ENCODE measurements at places on chromosomes 2 and 18. TPM values are rescaled to one million over a fixed set of nuclear protein-coding genes. Genes with fewer than 3 reads are reported as not detected.

DNA sequence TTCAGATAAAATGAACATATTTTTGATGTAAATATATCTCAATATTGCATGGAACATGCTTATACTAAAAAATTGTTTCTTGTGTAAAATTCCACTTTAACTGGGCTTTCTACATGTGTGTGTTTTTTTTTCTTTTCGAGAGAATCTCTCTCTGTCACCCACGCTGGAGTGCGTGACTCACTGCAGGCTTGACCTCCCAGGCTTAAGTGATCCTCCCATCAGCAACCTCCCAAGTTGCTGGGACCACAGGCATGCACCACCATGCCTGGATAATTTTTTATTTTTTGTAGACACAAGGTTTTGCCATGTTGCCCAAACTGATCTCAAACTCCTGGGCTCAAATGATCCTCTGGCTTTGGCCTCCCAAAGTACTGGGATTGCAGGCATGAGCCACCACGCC, 254.6 kb downstream of the LOXHD1 start:
- DNase-seq = no peak

DNA sequence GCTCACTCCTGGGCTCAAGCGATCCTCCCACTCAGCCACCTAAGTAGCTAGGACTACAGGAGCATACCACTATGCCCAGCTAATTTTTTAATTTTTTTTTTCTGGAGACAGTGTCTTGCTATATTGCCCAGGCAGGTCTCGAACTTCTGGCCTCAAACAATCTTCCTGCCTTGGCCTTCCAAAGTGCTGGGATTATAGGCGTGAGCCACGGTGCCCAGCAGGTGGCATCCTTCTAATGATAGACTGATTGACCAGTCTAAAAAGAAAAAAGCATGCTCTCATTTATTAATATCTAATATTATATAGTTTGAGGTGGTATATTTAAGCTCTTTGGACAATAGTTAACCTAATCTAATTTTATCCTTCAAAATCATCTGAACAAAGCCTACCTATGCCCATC, 198.6 kb downstream of the CAMKMT start:
- DNase-seq = peak; percentile 51

GRCh38 chr2:192044496-192044895, 150.2 kb downstream of the TMEFF2 start:
- no peak for DNase-seq

GRCh38 chr18:58188996-58189395, 145.0 kb downstream of the NEDD4L start:
- no peak for DNase-seq

DNA sequence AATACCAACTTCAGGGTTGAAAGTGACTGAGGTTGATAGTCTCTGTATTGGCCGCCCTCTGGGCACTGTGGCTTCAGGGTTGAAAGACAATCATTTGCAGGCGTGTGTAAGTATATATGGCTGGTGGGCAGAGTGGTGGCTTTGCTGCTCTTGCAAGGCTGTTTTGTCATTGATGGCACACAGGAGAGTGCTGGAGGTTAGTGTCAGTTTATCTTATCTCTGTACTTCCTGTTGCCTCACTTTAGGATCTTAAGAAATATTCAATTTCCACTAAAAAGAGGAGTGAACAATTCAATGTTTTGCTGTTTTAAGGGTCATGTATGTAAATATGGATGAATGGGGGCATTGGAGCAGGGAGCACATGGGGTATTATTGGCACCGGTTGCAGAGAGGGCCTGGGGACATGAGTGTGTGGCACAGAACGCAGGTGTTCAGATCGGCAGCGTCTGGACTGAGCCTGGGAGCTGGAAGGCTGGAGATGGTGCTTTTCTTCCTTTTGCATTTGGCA, 51.5 kb downstream of the NCK2 start:
- no peak for DNase-seq

Gene TRIB2
- total RNA-seq = 4.9 TPM

DNA sequence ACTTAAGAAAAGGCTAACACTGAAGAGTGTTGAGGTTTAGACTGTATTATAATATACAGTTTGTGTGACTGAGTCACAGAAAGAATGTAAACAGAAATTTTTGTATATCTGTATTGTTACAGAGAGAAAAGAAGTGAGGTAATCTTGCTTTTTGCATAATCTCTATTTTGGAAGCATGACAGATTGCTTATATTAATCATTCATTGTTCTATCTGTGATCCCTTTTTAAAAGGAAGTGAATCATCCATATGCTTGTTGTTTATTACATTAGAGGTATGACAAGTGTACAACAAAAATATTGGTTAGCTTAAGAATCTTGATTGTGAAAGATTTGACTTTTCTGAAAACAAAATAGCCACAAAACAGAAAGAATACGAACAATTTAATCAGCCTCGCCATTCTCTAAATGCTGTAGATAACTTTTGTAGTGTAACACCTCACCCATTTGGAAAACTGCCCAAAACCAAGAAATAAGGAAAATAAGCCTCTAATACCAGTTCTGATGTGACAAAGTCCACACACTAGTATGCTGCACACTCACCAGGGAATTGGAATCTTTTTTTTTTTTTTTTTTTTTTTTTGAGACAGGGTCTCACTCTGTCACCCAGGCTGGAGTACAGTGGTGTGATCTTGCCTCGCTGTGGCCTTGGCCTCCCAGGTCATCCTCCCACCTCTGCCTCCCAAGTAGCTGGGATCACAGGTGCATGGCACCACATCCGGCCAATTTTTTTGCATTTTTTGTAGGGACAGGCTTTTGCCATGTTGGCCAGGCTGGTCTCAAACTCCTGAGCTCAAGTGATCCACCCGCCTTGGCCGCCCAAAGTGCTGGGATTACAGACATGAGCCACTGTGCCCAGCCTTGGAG, 91.5 kb upstream of the LPIN2 start:
- no peak for DNase-seq

Gene CDCA7
- total RNA-seq = 43.6 TPM

Gene DOK1
- 16.5 TPM for total RNA-seq

- DNase-seq = no peak
These were observed 24.0 kb downstream of the PDCD1 start for GRCh38 chr2:241834527-241835210.

Gene GYPC
- 67.8 TPM for total RNA-seq

Gene RFTN2
- total RNA-seq = 1.9 TPM

Gene EVA1A
- 1.3 TPM for total RNA-seq

GRCh38 chr2:145079641-145080040, 559.7 kb upstream of the ZEB2 start:
- DNase-seq = no peak

- DNase-seq = peak; percentile 17
These were observed 180.4 kb downstream of the TRIB2 start for GRCh38 chr2:12897181-12897580.

DNA sequence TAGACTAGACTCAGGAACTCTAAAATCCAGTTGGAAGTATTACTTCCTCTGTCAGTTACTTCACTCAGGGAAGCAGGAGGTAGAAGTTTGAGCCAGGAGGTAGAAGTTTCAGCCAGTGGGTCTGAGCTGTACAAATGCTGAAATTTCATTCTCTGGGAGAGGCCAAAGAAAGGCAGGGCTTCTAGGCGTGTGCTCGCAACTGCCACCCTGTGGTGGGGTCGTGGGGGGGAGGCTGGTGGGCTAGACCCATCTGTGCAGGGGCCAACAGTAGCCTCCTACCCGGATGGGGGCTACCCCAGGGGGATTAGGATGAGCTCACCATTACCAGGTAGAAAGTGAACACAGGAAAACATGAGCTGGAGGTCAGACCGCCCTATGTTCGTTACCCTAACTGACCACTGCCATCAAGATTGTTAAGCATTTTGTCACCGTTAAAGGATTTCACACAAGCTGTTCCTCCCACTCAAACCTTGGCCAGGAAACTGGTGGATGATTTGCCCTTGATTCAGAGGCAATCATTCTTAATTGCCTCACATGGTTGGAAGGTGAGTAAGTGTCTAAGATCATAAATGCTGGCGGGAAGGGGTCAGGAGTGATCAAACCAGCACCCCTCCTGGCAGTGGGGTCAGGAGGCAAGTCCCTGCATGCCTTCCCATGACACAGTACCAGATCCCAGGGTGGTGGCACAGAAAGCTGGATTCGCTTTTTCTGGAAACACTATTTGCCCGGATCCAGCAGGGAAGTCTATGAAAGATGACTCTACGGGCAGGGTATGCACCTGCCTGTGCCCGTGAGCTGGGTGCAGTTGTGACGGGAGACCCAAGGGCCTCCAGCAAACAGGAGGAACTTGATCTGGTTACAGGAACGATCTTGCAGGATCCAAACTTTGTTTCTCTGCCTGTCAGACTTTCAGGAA, 5.2 kb upstream of the FHL2 start:
- DNase-seq = peak; percentile 63

- no peak for DNase-seq
These were observed 49.8 kb downstream of the MSH2 start for GRCh38 chr2:47452761-47453160.

DNA sequence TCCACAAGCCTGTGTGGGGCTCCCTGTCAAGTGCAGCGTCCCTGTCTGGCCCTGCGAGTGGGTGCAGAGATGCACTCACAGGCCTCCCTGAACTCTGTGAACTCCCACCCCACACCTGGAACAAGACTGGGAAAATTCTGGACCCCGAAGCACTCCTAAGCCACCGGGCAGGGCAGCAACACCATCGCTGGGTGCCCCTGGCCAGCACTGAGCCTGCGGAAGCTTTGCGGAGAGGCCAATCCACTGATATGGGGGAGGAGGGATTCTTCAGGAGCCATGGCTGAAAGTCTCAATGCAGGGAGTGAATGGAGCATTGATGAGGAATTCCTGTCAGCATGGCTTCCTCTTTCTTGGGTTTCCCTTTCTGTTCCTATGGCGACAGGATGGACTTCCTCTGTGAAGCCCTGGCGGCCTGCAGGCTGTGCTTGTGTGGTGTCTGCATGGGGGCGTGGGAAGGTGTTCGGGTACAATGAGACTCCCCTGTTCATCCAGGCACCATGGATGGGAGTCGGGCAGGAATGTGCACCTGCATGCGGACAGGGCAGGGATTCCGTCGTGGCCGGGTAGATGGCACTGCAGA, 15.1 kb downstream of the TRIB2 start:
- DNase-seq = peak; percentile 25

DNA sequence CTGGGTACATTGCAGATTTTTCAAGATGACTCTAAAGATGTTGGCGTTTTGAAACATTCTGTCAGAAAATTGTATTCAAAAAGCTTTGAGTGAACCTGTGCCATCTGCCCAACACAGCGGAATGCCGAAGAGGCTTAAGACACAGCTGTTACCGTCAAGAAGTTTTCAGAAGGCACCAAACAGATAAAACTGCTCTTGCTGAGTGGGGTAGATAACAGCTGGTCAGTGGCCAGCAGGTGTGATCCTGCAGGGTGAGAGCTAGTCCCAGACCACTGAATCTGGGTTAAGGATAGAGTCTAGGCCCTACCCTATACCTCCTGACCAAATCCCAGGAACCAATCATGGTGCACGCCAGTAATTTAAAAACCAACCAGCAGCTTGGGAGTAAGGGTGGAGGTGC, 60.5 kb upstream of the B3GNT7 start:
- DNase-seq = no peak

DNA sequence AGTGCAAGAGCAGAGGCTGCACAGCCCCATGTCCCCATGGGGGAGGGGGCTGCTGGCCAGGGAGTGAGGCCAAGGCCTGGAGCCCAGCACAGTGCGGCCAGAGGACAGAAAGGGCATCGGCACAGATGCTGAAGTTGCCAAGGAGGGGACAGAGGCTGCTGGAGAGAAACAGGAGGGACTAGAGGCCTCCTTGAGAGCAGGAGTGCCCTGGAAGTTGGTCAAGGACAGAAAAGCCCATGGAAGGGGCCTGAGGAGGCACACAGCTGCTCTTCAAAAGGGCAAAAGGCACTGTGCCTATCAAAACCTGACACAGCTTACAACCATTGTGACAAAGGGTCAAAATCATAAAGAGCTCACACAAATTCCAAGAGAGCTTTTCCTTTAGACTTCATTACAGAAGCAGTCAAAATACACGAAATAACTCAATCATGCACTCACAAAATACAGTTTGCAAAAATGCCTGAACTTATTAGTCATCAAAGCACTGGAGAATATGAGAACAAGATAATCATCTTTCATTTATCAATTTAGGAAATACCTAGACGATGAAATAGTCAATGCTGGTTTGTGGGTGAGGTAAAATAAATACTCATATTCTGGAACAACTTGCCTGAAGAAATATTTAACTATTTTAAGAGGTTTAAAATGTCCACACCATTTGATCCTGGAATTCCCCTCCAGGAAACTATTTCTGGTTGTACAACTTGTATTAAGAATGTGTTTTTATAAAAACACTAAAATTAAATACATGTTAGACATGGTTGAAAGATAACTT, 79.6 kb downstream of the USP40 start:
- DNase-seq = no peak

DNA sequence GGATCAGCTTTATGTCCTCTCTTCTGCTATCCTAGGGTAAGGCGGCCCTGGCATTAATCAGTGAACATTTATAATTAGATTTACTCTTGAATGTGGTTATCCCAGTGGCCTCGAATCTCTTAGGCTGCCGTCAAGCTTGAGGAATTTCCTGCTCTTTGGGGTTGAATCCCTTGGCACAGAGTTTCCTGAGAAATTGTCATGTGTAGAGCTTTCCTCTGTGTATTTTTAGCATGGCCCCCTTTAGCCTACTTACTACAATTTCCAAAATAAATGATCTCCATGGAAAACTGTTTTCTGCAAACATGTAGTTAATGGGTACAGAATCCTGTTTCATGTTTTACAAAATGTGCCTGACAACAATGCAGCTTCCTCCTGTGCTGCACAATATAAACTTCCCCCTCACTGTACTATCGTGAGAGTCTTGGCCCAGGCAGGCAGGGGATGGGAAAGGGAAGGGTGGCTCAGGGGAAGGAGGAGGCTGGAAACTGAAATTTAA, 18.1 kb downstream of the NCAPH start:
- DNase-seq = no peak

DNA sequence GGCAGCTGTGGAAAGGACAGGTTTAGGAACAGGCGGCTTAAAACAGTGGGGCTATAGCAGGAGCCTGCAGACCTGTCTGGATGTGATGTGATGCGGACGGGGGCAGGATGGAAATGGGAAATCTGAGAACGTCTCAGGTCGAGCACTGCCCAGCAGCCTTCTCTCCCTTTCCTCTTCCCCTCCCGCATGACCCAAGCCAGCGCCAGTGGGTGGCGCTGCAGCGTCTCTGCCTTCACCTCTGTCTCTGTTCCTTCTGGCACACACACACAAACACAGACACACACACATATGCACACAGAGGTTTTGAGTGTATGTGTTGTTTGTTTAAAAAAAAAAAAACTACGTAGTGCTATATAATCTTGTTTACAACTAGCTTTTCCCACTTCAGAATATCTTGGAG, 82.0 kb upstream of the SLC66A3 start:
- no peak for DNase-seq

Gene PKDCC
- 80.7 TPM for total RNA-seq

GRCh38 chr2:150167711-150168110, 319.8 kb downstream of the RND3 start:
- no peak for DNase-seq

Data from mucosa of descending colon (tissue), 3 donors.